Bronchial epithelial cell (primary cell): ENCODE measurements at places on chromosomes 4 and X.

DNA sequence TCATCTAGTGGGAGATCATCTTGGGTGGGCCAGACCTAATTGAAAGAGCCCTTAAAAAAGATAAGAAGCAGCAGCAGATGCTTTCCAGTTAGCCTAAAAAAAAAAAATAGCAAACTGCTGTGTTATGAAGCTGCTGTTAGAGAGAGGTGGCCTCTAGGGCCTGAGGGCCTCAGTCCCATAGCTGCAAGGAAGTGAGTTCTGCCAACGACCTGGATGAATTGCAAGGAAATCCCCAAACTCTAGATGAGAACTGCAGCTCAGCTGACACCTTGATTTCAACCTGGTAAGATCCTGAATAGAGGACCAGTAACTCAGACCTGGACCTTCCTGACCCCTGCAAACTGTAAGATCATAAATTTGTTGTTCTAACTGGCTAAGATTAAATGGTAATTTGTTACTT lies 275.2 kb downstream of the TENM3 start:
- DNase-seq: no peak

- no peak for DNase-seq
These were observed 121.0 kb upstream of the ARSJ start for GRCh38 chr4:114100288-114101031.

DNA sequence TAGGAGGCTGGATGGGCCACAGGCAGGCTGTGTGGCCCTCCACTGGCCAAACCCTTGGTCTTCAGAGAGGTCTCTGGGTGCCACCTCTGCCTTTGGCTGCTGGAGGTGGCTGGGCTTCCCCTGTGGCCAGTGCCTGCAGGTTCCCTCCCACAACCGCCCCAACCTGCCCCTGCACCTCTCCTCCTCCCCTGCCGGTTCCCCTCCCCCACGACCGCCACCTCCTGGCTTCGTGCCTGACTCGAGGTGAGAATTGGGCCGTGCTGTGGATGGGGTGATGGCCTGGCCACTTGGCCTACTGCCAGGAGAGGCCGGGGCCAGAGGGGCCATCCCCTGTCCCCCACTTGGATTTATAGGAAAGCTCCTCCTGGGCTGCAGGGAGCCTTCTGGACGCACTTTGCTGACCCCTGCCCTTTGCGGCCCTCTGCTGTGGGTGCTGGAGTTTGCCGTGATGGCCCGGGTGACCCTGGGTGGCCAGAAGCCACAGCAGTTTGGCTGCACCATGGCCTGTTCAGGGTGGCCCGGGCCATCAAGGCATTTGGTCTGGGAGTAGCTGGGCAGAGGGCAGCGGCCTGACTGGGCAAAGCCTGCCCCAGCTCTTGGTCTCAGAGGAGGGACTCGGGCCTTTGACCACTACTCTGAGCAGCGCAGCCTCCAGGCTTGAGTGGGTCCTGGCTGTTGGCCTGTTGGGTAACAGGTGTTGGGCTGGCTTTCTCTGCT lies 3.8 kb downstream of the NAT8L start:
- no peak for DNase-seq

DNA sequence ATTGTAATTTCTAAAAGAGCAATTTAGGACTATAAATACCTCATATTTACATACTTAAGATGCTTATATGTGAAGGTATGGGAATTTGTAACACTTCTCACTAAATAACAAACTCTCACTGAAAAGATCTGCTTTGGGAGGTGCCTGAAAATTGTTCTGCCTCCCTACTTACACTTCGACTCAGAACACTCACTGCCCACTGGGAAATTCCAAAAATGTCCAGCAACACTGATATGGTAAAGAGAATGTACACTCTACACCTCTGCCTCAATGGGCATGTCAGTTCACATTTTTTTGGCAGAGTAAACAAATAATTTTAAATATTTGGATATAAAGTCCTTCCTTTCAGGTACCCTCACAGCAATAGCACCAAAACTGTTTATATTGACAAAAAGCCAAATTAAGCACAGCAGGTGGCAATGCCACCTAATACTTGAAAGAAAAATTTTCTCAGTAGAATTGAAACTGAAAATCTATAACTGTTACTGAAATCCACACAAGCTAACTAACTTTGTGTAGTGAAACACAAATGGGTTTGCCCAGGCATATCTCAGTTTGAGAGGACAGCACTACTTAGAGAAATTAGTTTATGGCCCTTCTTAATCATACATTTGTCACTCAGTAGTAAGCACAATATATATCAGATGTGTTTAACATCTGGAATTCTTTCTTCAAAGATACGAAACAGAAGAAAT lies 67.1 kb downstream of the PRDM5 start:
- DNase-seq: no peak

- DNase-seq: no peak
These were observed 103.0 kb downstream of the ZNF518B start for GRCh38 chr4:10354225-10354624.

- DNase-seq: no peak
These were observed 103.5 kb downstream of the SLC34A2 start for GRCh38 chr4:25759101-25759500.

DNA sequence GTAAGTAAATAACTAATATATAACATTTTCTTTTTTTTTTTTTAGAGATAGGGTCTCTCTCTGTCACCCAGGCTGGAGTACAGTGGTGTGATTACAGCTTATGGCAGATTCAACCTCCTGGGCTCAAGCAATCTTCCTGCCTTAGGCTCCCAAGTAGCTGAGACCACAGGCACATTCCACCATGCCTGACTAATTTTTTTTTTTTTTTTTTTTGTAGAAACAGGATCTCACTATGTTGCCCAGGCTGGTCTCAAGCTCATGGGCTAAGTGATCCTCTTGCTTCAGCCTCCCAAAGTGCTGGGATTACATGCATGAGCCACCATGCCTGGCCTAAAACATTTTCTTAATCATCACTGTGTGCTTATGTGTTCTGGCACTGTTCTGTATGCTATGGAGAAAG lies 32.8 kb downstream of the MGARP start:
- peak; percentile 10 for DNase-seq
